Vagina (tissue), 2 donors: ENCODE measurements at places on chromosomes 5 and 9.

- no peaks in the 10 kb centered on the region for H3K27me3 ChIP-seq
- no peak for DNase-seq
- H3K27ac ChIP-seq, result no peak overlapping the region
- H3K4me3 ChIP-seq, result no peak overlapping the region
Measured at GRCh38 chr5:174325961-174326360, 280.5 kb downstream of the NSG2 start.

DNA sequence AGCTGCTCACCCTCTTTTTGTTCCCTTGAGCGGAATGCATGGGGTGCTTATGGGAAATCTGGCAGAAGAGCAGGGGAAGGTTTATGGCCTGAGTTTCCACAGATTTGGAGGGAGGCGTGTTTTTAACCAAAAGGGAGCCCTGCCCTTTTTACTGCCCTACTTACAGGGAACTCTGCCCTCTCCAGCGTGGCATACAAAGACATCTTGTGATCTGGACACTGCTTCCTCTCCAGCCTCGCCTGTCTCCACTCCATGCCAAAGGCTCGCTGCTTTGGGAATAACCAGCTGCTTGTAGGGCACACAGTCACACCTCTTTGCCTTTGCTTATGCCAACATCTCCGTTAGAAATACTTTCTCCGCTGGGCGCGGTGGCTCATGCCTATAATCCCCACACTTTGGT lies 314.2 kb downstream of the ARHGAP26 start:
- no peak overlapping the region for H3K4me3 ChIP-seq
- H3K27ac ChIP-seq, result no peak overlapping the region
- H3K4me1 ChIP-seq, result peaks cover 15% of the 10 kb centered on the region
- no peak for DNase-seq
- H3K27me3 ChIP-seq, result no peaks in the 10 kb centered on the region
- no peaks in the 10 kb centered on the region for H3K36me3 ChIP-seq

DNA sequence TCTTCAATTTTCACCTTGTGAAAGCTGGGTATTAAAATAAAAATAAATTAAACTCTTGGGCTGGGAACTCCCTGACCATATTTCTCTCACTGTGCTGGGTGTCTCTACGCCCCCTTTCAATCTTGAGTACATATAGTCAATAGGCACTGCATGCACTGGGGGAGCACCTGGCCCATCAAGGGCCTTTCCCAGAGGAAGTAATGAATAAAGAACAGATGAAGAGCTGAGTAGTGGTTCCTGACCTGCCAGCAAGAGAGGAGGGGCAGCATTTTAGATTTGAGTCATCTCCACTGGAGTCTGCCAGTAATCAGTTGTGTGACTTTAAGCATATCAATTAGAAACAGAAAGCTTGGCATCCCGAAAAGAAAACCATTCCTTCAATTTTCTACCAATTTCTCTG lies 6.2 kb downstream of the MAPKAP1 start:
- no peaks in the 10 kb centered on the region for H3K36me3 ChIP-seq
- H3K4me1 ChIP-seq, result peaks cover 24% of the 10 kb centered on the region
- no peaks in the 10 kb centered on the region for H3K27me3 ChIP-seq
- no peak overlapping the region for H3K27ac ChIP-seq
- no peak for DNase-seq
- no peak overlapping the region for H3K4me3 ChIP-seq

GRCh38 chr9:133971121-133971951 lies 20.8 kb downstream of the VAV2 start:
- H3K27ac ChIP-seq, result no peak overlapping the region
- peaks cover 21% of the 10 kb centered on the region for H3K4me1 ChIP-seq
- H3K27me3 ChIP-seq, result no peaks in the 10 kb centered on the region
- no peaks in the 10 kb centered on the region for H3K36me3 ChIP-seq
- no peak overlapping the region for H3K4me3 ChIP-seq

GRCh38 chr5:124923131-124923530 lies 176.7 kb upstream of the ZNF608 start:
- H3K4me1 ChIP-seq, result peaks cover 14% of the 10 kb centered on the region
- DNase-seq, result no peak
- no peaks in the 10 kb centered on the region for H3K36me3 ChIP-seq
- H3K27ac ChIP-seq, result no peak overlapping the region

DNA sequence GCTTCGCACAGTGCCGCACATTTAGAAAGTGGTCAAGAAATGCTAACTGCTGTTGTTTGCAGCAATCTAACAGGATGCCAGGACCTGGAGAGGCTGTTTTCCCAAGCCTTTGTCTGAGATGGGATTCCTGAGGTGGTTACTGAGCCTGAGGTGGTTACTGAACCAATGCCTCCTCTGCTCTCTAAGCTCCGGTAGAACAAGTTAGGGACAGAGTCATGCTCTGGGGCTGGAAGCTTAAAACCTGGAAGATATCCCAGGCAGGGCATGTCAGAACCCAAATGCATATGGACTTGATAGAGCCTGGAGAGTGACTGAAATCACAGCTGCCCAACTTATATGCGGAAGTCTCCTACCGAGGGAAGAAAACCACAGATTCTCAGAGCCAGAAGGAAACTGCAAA lies 46.5 kb upstream of the FAT2 start:
- no peaks in the 10 kb centered on the region for H3K27me3 ChIP-seq
- H3K4me1 ChIP-seq, result peaks cover 21% of the 10 kb centered on the region
- H3K36me3 ChIP-seq, result no peaks in the 10 kb centered on the region
- DNase-seq, result no peak
- no peak overlapping the region for H3K27ac ChIP-seq
- no peak overlapping the region for H3K4me3 ChIP-seq

- no peak for DNase-seq
- H3K4me1 ChIP-seq, result peaks cover 7% of the 10 kb centered on the region
- no peaks in the 10 kb centered on the region for H3K36me3 ChIP-seq
- H3K4me3 ChIP-seq, result no peak overlapping the region
Measured at GRCh38 chr9:16328349-16328748, 542.1 kb downstream of the BNC2 start.

GRCh38 chr9:71781391-71781790 lies 13.1 kb upstream of the CEMIP2 start:
- no peak for DNase-seq
- no peak overlapping the region for H3K27ac ChIP-seq
- no peaks in the 10 kb centered on the region for H3K36me3 ChIP-seq

DNA sequence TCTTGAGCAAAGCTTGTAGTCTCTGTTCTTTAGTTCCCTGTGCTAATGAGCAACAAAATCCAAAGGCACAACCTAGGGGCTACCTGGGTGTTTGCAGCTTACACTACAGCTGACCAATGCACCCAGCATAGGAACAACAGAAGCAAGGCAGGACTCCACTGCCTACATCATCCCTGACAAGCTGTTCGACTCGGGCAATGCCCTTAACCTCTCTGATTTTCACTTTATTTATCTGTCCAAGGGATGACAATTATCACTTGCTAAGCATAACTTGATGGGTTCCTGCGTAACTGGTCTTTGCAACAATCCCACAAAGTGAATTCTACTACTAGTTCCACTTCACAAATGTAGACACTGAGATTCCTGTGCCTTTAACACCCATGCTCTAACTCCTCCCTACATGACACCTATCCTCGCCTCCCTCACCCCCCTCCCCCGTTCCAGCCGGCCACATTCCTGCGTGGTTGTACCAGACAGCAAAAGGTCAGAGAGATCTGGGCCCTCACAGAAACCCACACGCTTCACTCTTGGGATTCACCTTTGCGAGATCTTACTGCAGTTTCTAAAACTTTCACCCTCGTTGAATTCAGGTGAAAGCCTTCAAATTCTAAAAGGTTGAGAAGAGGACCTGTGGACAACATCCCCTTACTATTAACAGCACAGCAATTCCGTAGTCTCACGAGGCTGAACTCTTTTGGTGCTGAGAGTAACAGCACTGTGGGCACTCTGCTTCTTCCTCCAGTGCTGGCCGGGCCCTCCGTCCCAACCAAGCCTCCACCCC lies 995 bp downstream of the IPPK start:
- H3K36me3 ChIP-seq, result no peaks in the 10 kb centered on the region
- DNase-seq, result peak; percentile 69
- H3K27ac ChIP-seq, result peak overlapping the region; percentile 82

DNA sequence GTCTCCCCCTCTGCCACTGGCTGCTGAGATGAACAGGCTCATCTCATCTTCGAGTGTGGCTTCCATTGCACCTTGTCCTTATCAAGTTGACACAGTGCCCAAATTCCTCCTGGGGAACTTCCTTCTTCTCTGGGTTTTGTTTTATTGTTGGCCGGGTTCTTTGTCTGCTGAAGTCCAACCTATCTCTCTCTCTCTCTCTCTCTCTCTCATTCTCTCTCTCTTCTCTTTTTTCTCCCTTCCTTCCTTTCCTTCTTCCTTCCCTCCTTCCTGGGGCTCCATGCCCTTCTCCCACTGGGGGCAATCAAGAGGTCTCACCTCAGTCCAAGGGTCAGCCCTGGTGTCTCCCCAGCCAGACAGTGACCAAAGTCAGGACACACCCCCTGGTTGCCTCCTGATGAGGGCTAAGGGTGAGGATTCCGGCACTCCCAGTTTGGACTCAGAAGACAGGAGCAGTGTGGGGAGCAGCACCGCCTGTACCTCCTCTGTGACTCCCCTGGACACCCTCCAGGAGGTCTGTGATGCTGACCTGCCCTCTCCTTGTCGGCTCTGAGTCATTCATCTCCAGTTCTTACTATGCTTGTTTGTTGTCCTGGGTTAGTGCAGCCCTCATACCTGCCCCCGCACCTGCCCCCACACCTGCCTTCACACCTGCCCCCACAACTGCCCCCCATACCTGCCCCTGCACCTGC lies 30.7 kb downstream of the KCNT1 start:
- H3K4me1 ChIP-seq, result no peaks in the 10 kb centered on the region
- DNase-seq, result no peak
- no peaks in the 10 kb centered on the region for H3K27me3 ChIP-seq
- H3K27ac ChIP-seq, result no peak overlapping the region
- no peaks in the 10 kb centered on the region for H3K36me3 ChIP-seq

- DNase-seq, result no peak
- peak overlapping the region; percentile 62 for H3K4me3 ChIP-seq
- H3K27me3 ChIP-seq, result no peaks in the 10 kb centered on the region
Measured at GRCh38 chr5:178131446-178131996, 707 bp downstream of the RMND5B start.

DNA sequence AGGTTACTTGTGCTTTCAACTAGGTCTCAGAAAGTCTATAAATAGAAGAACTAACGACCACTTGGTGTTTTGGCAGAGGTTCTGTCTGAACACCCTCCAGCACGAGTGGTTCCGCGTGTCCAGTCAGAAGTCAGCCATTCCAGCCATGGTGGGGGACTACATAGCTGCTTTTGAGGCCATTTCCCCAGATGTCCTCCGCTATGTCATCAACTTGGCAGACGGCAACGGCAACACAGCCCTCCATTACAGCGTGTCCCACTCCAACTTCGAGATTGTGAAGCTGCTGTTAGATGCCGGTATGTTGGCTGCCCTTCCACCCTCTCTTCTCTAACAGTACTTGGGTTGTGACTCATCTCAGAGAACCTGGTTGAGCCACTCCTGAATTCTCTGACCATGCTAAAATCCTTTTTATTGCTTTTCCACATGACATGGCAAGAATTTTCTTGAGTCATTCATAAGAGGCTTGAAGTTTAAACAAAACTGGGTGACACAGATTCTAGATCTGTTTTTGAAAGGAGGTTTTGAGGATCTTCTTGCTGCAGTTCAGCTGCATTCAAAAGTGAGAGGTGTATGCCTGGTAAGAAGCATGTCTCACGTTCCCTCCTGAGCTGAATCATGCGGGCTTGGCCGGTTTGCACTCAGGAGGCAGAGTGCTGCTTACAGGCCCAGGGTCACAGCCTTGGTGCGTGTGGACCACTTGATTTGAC lies 103.1 kb upstream of the DMRT1 start:
- peaks cover 58% of the 10 kb centered on the region for H3K36me3 ChIP-seq
- H3K27ac ChIP-seq, result peak overlapping the region; percentile 85
- H3K4me1 ChIP-seq, result peaks cover 34% of the 10 kb centered on the region

DNA sequence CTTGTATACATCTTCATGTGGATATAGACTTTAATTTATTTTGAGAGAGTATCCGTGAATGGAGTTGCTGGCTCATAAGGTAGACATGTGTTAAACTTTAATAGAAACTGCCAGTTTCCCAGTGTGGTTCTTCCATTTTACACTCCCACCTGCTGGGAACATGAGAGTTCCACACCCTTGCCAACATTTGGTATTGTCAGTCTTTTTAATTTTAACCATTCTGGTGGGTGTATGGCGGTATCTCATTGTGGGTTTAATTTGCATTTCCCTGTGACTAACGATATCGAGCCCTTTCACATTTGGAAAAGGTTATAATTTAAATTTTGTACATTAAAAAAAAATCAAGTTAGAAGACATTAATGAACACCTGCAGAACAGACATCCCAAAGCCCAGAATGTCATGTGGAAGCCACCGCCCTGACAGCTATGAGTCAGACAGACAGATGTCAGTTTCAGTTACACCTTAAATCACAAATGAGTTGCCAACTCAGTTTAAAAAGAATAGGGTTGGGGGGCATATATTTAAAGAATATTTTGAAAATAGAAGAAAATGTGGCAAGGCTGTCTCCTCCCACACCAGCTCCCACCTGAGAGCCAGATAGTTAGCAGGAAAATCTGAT lies 36.9 kb downstream of the ANKRD33B start:
- no peak overlapping the region for H3K4me3 ChIP-seq
- H3K27me3 ChIP-seq, result no peaks in the 10 kb centered on the region
- H3K4me1 ChIP-seq, result peaks cover 34% of the 10 kb centered on the region

DNA sequence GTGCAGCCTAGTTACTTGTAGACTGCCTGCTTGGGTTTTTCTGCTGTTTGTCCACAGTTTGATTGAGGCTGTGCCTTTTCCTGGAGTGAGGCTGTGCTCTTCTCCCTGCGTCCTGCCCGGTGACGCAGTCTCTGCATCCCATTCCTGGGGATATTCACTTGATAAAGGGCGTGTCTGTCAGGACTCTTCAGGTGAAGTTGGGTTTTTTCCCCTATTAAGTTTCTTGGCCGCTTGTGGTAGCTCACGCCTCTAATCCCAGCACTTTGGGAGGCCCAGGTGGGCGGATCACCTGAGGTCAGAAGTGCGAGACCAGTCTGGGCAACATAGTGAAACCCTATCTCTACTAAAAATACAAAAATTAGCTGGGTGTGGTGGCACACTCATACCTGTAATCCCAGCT lies 50.0 kb upstream of the SUSD3 start:
- H3K36me3 ChIP-seq, result no peaks in the 10 kb centered on the region
- no peak overlapping the region for H3K27ac ChIP-seq
- DNase-seq, result peak; percentile 37

DNA sequence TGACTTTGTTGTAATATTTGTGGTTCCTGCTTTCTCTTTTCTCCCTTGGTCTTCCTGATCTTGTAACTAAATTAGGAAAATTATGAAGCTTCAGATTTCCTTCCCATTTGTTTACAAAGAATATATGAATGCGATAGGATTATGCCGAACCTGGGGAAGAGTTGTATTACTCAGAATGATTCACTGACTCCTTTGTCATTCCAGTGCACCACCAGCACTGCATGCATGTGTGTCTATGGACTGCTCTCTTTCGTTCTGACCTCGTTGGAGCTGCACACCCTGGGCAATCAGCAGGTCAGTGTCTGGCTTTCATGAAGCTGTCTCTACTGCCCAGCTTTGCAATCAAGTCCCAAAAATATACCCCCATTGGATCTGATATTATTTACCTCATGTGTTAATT lies 25.5 kb downstream of the NUP188 start:
- no peak for DNase-seq
- H3K4me3 ChIP-seq, result no peak overlapping the region
- no peaks in the 10 kb centered on the region for H3K27me3 ChIP-seq
- H3K4me1 ChIP-seq, result no peaks in the 10 kb centered on the region
- no peaks in the 10 kb centered on the region for H3K36me3 ChIP-seq
